ENCODE measurements at places on chromosomes 4 and X.
A peak's percentile ranks its signal among the peaks of the same experiment; 100 is the strongest.

DNA sequence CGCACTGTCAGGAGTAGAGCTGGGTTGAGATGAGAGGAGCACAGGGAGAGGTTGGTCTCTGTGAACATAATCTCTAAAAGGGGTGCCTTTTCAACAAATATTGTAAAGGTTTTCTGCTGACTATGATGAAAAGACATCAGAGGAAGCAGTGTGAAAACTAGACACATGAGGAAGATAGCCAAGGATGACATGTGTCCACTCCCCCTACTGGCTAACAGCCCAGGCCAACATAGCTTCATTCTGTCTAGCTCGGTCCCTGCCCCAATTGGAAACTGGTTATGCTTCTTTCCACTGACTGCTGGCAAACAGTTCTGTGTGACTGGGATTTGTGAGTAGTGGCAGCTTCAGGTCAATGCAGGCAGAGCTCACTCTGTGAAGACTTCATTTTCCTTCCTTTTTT lies 115.4 kb upstream of the ESX1 start:
- DNase-seq, result no peak

GRCh38 chr4:168540503-168541265 lies 43.8 kb downstream of the PALLD start:
- no peak for DNase-seq

DNA sequence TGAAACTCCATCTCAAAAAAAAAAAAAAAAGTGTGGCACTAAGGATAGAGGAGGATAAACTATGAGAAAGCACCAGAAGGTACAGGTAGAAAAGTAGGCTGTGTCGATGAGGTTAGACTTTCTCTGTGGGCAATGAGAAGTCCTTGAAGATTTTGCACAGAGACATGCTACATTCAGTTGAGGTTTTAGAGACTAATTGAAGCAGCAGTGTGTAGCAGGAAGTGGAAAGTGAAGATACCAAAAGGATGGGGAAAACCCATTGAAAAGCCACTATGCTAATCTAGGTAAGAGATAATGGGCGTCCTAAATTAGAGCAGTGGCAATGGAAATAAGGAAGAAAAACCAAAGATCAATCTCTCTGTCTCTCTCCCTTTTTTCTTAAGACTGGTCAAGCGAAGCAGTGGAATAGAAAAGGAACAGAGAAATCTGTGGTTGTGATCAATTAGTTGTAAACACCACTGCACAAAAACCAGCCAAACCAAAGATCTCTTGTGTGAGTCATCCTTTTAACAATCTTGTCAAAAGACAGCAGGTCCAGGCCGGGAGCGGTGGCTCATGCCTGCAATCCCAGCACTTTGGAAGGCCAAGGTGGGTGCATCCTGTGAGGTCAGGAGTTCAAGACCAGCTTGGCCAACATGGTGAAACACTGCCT lies 3.5 kb downstream of the SPINK2 start:
- DNase-seq, result no peak

DNA sequence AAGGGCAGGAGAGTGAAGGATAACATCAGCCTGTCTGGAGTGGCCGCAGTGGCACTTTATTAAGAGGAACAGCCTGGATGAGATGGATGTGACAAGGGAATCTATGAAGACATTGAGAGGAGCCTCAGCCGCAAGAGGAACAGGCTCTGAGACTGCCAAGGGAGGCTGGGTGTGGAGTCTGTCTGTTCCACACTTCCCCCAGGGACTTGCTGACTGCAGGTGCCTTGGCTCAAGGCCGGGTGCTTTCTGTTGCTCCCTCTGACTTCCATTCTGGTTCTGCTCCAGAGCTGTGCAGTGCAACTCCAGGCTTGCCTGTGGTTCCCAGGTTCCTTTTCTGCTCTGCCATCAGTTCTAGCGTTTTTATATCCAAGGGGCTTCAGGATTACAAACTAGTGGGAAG lies 54.6 kb downstream of the FRMPD3 start:
- DNase-seq, result no peak

GRCh38 chr4:13476915-13477314 lies 7.2 kb downstream of the RAB28 start:
- no peak for DNase-seq

GRCh38 chrX:153761863-153762262 lies 2.2 kb upstream of the PLXNB3 start:
- DNase-seq, result no peak

- no peak for DNase-seq
Observed at GRCh38 chrX:21975812-21976211, 35.3 kb downstream of the SMS start.

GRCh38 chr4:152408514-152409327 lies 127.2 kb downstream of the FBXW7 start:
- DNase-seq, result no peak

DNA sequence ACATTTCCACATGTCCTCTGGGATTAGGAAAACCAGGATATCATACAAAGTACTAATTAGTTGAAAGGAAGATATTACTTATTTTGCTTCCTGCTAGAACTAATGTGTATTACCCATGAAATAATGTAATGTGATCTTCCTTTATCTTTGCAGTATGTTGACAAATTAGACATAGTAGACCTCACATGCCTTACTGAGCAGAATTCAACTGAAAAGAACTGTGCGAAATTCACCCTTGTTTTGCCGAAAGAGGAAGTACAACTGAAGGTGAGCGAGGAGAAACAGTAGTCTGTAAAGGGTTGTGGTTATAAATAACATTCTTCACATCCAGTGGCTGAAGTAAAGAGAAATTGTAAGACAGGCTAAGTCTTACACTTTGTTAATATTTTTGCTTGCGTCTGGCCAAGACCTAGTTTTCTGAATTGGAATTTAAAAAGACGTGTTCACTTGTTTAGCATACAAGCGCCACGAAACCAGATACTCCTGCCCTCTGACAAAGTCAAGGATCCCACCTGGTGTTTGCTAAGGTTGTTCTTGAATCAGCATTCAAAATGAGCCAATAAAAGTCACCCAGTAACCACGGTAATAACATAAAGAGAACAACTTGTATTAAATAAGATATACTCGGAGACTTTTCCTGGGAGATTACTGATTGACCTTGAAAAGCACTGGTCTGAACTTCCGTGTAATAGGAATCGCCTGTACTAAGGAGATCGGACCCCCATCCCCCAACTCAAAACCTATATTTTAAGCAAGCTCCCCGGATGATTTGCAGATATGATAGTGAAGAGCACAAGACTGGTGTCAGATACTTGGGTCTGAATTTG lies 16.9 kb downstream of the STAP1 start:
- no peak for DNase-seq

- peak; percentile 28 for DNase-seq
Observed at GRCh38 chr4:80202741-80203553, 5.6 kb downstream of the PRDM8 start.

GRCh38 chrX:107742700-107743191 lies 32.8 kb downstream of the TSC22D3 start:
- DNase-seq, result no peak

DNA sequence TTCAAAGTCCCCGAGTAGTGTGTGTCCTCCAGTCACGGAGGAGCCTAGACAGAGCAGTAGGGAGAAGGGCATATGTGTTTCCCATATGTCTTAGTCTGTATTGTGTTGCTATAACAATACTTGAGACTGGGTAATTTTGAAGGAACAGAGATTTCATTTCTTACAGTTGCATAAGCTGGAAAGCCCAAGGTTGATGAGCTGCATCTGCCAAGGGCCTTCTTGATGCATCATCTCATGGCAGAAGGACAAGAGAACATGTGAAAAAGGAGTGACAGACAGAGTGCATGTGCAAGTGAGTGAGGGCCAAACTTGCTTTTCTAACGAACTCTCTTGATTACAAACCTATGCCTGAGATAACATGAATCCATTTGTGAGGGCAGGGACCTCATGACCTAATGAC lies 243.4 kb downstream of the ARHGAP10 start:
- no peak for DNase-seq

DNA sequence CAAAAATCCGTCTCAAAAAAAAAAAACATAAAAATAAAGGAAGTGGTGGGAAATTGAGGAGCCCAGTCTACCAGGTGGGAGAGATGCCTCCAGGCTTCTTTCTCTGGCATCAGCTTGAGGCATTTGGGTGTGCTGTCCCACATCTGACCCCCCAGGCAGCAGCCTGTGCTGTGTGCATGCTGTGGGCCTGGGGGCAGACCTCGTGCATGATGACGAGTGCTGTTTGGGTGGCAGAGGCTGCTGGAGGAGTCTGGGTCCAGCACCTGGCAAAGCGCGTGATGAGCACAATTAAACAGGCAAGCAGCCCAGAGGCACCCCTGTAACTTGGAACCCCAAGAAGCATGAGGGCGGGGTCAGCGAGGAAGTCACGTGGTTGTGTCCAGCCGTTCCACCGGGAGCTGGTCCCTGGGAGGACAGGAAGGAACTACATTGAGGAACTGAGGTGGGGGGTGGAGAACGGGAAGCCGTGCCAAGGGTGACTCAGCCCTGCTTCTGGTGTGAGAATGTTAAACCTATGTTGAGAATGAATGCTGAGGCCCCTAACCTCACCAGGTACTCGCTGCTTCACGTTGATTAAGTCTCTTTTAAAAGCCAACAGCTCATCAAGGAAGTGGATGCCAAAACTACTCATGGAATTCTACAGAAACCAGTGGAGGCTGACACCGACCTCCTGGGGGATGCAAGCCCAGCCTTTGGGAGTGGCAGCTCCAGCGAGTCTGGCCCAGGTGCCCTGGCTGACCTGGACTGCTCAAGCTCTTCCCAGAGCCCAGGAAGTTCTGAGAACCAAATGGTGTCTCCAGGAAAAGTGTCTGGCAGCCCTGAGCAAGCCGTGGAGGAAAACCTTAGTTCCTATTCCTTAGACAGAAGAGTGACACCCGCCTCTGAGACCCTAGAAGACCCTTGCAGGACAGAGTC lies 6.1 kb downstream of the TACC3 start:
- DNase-seq, result no peak

- DNase-seq, result no peak
Observed at GRCh38 chr4:28209371-28209924, 1348.8 kb downstream of the STIM2 start.

- DNase-seq, result no peak
Observed at GRCh38 chrX:3514996-3515395, 168.5 kb upstream of the MXRA5 start.

DNA sequence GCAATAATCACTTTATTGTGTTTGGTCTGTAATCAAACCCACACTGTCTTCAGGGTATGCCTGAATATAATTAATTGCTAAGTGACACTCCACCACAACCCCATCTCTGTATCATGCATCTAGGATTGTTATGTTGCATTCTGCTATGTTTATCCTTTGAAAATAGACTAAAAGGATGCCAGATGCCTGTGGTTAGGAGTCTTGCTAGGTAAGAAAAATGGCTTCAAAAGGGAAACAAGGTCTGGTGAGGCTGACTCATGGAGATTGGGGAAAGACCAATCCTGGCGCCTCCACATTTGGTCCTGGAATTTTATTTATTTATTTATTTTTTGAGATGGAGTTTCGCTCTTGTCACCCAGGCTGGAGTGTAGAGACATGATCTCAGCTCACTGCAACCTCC lies 360.5 kb upstream of the SLC7A11 start:
- DNase-seq, result no peak

GRCh38 chr4:78661921-78662521 lies 110.5 kb downstream of the ANXA3 start:
- no peak for DNase-seq

GRCh38 chrX:25527156-25527555 lies 511.4 kb upstream of the ARX start:
- no peak for DNase-seq

- DNase-seq, result no peak
Observed at GRCh38 chrX:113384628-113385027, 544.0 kb upstream of the AMOT start.

DNA sequence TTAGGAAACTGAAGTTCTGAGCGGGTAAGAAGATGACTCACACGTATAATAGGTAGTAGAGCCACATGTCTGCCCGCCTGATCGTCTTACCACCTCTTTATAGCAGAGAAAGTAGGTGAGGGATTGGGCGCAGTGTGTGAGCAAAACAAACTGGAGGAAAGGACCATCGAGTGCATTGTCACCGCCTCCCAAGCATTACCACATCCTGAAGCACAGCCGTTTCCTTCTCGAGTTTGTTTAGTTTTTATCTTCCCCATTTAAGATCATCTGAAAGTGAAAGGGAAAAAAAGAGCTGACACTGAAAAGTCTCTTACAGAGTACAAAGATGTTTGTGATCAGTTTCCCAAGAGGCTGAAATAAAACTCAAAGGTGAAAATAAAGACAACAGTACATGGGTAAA lies 14.8 kb downstream of the PDK3 start:
- peak; percentile 46 for DNase-seq

GRCh38 chr4:2179717-2180116 lies 62.2 kb downstream of the HAUS3 start:
- no peak for DNase-seq

DNA sequence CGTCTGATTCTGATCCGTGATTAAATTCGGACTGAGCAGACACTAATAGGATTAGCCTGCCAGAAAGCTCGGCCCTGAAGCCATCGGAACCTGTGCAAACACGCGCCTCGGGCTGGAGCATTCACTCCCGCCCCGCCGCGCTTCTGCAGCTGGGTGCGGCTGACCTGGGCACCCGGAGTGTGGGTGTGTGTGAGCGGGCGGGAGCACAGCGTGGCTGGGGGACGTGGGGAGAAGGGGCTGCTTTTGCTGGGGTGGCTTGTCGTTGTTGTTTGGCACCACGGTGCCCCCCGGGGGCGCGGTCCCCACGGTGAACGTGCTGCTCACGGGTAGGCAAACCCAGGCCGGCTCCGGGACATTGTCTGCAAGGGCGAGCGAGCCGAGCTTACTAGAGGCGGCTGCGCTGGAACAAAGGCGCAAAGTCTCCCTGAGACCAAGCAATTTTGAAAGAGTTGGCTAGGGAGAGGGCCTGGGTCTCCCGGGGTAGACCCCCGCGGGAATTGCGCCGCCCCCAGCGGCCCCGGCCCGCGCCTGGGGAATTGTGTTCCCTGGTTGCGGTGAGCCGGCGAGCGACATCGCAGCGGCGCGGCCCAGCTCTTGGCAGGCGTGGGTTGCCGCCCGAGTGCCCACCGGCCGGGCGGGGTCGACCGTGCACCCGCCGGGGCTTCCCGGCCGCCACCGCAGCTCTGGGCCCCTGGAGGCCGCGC lies 1.4 kb downstream of the MAMLD1 start:
- DNase-seq, result no peak

DNA sequence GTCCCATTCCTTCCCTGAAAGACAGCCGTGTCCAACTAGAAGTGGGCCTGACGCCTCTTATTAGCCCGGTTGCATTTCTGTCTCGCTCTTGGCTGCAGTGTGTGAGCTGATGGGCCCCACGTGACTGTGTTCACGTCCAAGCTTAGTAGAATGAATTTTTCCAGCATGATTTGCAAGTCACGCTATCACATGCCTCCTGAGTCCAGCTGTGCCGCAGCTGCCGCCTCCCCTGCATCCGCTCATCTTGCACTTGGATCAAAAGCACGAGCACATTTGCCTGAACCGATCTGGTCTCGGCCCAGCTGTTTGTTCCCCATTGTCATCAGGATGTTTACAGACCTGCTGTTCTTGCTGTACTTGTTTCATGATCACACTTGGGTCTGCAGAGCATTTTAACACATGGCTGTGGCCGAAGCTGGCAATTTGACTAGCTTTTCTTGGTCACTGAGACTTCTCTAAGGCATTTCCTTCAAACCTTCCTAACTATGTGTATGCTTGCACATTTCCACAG lies 126.5 kb downstream of the KIT start:
- DNase-seq, result no peak

DNA sequence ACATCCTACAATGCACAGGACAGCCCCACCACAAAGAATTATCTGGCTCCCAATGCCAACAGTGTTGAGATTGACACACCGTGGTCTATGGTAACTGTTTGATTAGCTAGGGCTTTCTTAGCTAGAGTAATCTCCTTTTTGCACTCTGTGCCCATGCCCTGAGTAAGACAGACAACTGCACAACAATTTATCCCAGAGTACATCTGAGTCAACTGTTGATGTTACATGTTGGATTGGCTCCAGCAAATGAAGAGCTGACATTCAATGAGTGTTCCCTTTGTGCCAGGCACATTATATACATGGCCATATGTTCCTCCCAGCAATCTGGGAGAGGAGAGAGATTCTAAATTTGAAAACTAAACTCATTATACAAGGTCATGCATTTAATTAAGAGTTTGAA lies 3.9 kb upstream of the FAM9C start:
- DNase-seq, result no peak
